ENCODE measurements at places on chromosomes 7 and 10.

DNA sequence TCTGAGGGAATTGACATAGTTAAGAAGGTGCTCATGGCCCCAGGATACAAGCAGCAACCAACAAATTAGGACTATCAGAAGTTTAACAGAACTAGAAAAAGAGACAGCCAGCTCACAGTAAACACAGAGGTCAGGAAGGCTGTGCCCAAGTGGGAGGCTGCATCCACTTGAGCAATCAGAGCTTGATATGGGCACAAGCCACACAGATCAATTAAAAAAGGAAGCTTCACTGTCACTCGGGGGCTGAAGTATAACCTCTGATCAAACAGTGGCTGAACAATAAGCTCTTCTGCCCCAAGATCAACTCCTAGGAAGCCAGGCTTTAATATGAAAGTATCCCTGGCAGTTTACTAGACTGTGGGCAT is 40.0 kb downstream of the ZNF438 start:
- DNase-seq: no peak

GRCh38 chr7:7254908-7255307 is 72.6 kb downstream of the C1GALT1 start:
- no peak for DNase-seq

DNA sequence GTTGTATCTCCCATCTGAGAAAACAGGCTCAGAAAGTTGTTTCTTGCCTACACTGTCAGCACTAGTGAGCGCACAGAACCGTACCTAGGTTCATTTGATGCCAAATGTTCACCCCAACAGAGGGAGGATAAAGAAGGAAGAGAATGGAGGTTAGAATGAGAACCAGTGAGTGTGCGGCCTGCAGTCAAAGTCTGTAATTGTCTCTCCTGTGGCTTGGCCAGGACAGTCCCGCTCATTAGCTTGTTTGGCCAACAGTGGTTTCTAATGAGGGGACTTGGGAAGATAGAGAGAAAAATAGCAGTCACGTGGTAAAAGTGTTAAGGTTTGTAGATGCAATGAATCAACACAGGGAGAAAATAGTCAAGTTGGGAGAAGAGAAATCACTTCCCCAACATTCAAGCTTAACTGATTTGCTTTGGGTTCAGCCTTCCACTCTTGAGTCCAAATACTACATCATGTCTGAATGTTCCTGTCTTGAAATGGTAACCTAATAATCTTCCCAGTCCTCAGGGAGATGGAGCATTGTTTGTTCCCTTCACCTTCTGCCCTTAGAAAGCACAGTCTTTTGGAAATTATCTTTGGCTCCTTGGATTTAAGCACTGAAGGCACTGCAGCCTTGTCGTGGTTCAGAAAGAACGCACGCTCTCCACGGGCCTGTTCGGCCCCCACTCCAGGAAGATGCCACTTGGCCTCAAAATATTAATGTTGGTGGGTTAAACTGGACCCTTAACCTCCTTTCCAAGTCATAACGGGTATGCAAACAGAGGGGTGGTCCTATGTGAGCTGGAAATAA is 360.4 kb upstream of the ZNF32 start:
- DNase-seq: no peak

- no peak for DNase-seq
Observed at GRCh38 chr10:17502814-17503213, 48.4 kb upstream of the ST8SIA6 start.

DNA sequence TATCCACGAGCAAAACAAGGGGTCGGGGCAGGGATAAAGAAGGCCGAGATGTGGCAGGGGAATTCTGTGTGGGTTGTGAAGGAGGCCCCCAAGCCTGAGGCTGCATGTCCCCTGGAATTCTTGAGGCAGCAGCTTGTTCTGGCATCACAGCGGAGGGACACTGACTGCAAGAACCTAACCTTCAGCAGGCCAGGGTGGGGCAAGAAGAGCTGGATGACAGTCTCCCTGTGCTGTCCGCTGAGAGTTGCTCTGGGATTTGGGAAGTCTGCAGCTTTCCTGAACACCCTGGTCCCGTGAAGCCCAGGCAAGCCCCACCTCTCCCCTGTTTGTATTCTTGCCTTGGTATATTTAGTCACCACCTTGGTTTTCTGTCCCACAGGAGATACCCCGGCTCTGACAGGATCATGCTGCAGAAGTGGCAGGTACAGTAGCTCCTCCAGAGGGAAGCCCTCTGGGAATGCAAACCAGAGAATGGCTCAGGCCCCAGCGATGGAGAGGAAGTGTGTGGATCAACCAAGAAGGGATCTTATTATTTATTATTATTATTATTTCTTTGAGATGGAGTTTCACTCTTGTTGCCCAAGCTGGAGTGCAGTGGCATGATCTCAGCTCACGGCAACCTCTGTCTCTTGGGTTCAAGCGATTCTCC is 1.9 kb upstream of the LRRC18 start:
- DNase-seq: no peak

DNA sequence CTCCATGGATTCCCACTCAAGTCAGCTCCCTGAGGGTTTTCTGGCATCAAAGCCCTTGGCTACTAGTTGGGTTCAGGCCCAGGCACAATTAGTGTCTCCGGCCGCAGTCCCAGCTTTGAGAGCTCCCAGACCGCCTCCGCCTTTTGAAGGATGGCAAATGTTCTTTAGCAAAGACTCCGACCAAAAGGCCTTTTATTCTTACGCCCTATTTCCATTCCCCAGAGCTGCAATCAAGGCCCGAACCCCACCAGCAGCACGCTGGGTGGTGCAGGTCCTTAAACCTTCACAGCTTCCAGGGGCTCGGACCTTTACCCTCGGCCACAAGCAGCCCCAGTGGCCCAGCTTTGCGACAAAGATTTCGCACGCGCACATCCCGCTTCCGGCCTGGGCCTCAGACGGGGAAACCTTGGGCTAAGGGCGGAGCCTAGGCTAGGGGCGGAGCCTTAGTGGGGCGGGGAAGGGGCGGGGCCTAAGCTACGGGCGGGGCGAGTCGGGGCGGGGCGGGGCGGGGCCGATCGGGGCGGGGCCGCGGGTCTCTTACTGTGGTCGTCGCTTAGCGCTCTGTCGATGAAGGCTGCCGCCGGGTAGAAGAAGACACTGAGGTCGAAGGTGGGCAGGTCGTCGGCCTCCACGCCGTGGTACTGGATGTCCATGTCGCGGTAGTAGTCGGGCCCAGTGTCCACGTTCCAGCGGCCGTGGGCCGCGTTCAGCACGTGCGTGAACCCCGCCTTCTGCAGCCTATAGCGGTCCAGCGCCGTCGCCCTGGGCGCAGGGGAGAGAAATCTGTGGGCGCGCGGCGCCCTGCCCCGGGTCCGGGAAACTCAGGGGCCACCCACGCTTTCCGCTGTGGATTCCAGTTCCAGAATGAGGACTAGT is 68.0 kb upstream of the SAMD8 start:
- no peak for DNase-seq

GRCh38 chr10:128632694-128633093 is 506.5 kb upstream of the MKI67 start:
- DNase-seq: no peak

GRCh38 chr10:7161484-7162250 is 249.2 kb downstream of the SFMBT2 start:
- no peak for DNase-seq

DNA sequence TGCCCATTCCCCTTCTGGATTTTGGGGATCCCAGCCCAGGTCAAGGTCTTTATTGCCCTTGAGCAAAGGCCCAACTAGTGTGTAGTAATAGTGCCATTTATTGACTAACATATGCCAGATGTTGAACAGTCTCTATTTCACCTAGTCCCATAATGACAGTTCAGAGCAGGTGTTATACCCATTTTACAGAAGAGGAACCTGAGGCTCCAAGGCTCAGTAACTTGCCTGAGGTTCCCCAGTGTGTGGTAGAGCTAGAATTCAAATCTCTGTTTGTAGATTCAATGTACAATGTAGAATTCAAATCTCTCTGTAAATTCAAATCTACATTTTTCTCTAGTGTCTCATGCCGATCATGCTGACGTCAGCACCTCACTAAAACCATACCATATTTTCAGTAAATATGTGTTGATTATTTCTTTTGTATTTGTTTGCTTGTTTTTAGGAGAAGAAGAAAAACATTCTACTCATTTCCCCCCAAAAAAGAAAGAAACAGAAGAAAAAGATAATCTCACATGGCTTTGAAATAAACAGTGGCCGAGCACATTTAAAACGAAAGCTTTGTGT is 329.7 kb downstream of the PRPF18 start:
- DNase-seq: no peak

DNA sequence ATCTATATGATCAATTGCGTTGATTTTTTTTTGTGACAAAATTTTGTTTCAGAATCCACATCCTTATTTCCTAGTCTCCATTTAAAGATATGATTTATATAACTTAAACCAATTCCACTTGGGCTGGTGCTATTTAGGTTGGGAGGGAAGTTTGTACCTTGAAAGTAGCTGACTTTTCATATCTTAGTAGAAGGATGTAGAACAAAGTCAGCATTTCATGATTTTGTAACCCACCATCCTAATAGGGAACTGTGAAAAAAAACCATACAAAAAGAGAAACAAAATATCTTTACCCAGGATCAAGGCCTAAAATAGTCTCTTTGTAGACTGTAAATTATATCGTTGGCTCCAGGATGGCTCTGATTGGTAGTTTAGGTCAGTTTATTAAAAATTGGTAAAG is 8.3 kb downstream of the HECTD2 start:
- no peak for DNase-seq

- DNase-seq: no peak
Observed at GRCh38 chr10:120691625-120692024, 159.5 kb upstream of the WDR11 start.

DNA sequence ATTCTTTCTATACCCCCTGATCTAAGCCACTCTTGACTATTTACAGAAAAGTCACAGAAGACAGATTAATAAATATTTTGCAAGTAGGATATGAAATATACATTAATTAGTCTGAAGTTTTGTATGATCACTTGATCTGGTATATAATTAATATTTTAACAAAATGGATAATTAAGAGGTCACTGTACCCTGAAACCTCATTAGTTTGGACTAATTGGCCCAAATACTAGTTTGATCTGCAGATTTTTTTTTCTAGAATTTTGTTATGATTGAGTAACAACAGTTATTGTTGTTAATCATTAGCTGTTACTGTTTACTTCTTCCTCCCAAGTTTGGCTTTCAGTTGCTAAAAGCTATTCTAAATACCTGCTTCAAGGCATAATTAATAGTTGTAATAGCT is 2.7 kb downstream of the NHLRC2 start:
- DNase-seq: no peak

DNA sequence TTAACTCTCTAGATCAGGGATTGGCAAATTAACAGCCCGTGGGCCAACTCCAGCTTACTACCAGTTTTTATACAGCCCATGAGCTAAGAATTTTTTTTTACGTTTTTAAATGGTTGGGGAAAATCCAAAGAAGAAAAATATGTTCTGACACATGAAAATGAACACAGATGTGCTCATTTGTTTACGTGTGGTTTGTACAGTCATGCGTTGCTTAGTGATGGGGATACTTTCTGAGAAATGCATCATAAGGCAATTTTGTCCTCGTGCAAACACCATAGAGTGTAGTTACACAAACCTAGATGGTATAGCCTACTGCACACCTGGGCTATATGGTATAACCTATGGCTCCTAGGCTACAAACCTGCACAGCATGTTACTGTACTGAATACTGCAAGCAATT is 8.3 kb upstream of the SMKR1 start:
- no peak for DNase-seq

DNA sequence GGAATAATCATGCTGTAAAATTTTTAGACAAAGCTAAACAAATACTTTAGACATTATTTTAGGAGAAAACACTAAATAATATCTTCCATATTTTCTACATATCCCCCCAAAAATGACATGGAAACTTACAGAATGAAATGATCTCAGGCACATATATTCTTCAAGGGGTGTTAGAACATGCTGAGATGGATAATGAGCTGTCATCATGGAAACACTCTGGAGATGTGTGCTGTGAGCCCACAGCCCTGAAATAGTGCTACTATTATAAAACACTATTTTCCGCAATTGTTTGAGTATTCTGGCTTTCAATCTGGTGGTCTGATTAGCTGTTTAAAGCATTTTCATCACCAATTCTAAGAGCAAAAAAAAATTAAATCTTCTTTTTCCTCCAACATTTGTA is 385.7 kb downstream of the PHTF2 start:
- DNase-seq: no peak

DNA sequence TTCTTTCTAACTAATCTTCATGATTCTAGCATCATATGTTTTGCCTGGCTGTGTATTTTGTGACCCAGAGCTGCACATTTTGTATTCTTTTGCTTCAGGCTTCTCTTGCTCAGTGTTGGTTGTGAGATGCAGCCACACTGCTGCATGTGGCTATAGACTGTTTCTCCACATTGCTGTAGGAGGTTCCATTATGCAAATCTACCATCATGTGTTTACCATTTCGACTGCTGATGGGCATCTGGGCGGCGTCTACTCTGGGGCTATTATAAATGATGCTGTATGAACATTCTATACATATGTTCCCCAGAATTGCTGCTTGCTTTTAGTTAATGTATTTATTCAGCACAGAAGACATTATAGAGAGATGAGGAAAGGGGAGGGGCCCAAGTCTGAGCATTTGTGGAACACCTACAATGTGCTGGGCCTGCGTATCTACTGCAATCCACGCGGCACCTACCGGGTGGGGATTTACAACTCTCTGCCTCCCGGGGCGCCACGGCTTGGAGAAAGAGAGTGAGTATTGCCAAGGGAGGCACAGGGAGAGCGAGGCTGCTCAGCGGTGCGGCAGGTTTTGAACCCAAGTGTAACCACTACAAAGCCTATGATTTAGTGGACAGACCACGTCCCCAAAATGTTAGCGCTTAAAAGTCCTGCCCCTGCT is 172.5 kb downstream of the PRKAG2 start:
- DNase-seq: no peak

GRCh38 chr7:127803626-127804025 is 151.6 kb downstream of the SND1 start:
- DNase-seq: no peak

GRCh38 chr10:89738551-89739209 is 37.3 kb downstream of the KIF20B start:
- no peak for DNase-seq

DNA sequence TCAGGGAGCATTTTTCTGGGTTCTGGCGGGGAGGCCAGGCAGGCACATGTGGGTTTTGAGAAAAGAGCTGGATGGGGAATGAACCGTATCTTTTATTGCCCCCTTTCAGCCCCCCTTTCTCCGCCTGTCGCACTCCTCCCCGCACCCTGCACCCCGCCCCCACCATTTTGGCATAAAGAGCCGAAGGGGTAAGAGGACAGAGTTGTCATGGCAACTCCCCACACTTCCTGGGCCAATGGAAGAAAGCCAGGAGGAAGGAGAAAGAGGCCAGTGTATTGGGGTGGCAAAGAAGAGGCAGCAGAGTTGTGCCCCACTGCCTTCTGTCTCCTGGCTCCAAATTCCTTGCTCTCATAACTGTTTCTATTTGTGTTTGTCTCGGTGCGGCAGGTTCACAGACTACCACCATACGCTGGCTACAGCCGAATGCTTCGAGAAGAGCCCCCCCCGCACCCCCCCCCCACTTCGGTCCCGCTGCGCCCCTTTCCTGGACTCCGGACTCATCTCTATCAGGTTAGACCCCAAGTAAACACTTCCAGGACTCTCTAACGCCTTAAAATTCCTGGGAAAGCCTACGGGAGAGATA is 3.4 kb downstream of the KCNIP2 start:
- no peak for DNase-seq

Measured in NCI-H774 (cell line).